ENCODE measurements at places on chromosomes 7 and 10.

DNA sequence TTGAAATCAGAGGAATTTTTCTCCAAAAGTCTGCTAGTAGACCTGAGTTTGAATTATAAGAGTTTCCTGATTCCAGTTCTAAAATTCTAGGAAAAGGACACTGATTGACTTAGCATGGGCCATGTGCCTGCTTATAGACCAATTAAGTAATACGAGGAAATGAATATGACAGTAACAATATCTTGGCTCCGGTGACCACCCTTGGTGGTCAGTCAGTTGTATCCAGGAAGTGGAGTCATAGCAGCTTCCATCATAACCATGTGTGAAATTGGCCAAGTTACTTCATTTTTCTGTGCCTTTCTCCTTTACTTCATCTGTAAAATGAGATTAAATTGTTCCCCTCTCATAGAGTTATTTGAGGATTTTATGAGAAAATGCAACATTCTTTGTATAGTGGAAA, 66.9 kb downstream of the MTPAP start:
- DNase-seq = peak; percentile 49

DNA sequence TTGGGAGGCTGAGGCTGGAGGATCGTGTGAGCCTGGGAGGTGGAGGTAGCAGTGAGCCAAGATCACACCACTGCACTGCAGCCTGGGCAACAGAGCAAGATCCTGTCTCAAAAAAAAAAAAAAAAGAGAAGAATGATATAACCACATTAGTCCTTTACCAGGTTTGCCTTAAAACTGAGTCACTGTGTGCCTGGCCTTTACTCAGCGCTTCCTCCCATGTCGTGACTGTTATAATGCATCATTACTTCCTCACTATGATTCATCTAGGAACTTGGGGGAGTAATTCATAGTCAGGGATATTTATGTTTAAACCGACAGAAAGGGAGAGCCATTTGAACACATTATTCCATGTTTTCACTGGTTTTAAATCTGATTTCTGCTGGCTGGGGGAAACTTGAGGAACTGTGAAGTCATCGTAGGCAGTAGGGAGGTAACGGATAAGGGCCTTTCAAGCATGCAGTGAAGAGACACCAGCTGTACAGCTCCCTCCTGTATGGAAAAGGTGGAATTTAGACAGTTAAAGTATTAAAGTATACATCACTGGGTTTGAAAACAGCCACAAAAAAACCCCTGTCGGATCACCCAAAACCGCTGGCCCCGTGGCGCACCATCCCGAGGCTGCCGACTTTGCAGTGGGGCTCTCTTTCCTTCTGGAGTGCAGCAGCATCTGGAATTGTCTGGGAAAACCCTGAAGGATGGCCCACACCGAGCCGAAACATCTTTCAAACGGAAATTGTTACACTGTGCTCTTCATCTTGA, 119.8 kb downstream of the NKX6-2 start:
- peak; percentile 96 for DNase-seq

DNA sequence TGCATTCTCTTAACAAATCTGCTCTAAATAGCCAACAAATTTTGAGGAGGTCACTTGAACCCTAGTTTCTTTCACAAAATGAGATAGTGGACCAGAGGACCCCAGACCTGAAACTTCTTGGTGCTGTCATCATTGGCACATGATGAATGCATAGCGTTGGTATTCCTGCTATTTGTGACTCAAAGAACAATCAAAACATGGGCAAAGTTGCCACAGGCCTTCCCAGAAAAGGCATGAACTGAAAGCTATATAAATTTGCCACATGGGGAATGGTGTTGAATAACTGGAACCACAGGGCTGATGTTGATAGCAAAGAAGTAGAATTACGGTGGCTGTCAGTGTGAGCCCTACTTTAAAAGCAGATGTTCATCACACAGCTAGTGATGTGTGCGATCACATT, 219.9 kb upstream of the KMT2E start:
- DNase-seq = peak; percentile 2

- no peak for DNase-seq
Measured at GRCh38 chr10:6431186-6431585, 148.9 kb downstream of the PRKCQ start.

GRCh38 chr7:16055263-16055976, 365.9 kb downstream of the CRPPA start:
- DNase-seq = no peak

DNA sequence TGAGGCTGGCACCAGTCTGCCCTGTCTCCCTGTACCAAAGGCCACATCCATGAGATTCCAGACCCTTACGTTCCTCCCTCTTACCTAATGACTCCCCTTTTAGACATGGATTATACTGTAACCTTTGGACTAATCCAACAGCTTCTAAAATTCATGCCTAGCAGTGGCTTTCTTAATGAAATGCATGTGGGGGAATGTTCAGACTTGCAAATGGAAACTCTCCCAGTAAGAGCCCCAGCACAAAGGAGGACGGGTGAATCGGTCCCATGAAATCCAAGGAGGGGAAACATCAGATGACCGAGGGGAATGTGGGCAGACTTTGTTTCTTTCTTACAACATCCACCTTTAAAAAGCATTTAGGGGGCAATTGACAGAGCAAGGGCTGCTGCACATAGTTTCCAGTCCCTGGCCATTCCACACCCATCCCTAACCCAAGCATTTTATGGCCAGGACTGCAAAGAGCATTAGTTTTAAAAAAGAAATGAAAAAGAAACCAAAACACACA, 71.5 kb downstream of the COL13A1 start:
- DNase-seq = no peak

DNA sequence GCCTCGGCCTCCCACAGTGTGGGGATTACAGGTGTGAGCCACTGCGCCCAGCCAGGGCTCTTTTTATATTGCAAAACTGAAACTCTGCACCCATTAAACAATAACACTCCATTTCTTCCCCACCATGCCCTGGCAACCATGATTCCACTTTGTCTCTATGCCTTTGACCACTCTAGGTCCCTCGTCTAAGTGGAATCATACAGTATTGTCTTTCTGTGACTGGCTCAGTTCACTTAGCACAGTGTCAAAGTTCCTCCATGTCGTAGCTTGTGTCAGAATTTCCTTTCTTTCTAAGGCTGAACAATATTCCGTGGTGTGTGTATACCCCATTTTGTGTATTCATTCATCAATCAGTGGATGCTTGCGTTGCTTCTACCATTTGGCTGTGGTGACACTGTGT, 46.2 kb downstream of the CUX1 start:
- DNase-seq = no peak

- peak; percentile 19 for DNase-seq
Measured at GRCh38 chr7:83476511-83477050, 172.4 kb downstream of the SEMA3E start.

DNA sequence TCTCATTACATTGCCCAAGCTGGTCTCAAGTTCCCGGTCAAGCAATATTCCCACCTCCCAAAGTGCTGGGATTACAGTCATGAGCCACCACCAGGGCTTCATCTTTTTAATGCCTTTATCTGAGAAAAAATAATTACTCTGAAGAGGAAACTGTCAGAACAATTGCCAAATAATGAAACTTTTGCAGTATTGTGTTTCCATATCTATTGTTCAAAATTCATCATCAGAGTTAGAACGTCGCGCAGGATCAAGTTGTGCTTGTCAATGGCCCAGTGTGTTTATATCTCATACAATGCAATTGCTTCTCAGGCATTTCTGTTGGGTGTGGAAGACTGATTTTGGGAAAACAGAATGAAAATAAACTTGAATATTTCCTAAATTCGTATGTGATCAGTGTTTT, 143.1 kb downstream of the ARID5B start:
- DNase-seq = peak; percentile 68

DNA sequence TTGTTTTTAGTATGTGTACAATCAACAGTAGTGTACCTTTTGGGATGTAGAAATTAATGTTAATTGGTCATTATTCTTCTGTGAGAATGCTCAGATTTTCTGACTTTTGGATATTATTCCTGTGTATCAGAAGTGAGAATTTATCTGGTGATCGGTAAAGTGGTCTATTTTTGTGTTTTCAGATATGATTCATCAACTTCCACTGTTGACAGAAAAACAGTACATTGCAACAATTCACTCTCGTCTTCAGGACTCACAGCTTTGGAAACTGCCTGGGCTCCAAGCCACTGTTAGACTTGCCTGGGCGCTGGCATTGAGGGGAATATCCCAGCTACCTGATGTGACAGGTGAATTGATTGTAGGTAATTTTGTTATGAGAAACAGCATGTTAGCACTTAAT, 20.9 kb downstream of the NUP205 start:
- DNase-seq = peak; percentile 23

DNA sequence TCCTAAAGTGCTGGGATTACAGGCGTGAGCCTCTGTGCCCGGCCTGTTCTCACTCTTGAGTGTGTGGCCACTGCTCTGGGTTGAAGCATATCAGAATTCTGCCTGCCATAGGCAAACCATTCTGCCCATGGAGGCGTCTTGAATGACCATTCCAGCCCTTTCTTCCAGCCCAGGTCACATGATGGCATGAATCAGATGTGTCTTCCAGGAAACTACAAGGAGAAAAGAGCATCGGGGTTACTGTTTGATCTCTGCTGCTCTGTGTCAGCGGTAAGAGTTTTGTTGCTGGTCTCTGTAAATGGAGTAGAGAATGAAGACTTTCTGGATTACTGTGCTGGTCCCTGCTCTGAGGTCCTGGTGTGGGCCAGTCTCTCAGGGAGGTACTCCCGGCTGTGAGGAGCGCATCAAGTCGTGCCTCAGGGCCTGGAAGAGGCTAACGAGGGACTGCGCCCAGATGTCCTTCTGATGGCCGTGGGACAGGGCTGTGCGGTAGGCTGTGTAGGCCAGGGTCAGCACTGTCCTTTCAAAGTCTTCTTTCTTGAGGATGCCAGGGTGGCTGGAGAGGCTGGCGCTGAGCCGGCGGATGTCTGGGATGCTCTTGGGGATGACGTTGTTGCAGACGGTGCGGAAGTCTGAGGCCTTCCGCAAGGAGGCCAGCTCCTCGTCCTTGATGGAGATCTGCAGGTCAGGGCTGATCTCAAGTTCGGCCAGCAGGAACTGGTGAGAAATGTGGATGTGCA, 5.8 kb upstream of the SLC13A4 start:
- DNase-seq = no peak

DNA sequence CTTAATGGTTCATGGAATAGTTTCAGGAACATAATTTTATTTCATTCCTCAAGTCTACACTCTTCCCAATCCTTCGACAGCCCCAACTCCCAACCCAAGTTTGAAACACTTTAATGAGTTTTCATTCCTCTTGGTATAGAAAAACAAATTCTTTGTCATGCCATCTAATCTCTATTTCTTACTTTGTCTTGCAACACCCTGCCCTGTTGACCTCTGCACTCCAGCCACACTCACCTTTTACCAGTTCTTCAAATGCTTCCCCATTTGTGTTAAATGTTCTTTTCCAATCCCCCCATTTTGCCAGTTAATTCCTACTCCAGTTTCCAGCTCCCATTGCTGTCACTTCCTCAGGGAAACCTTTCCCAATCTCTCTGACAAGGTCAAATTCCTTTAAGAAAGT, 21.9 kb downstream of the ASAH2 start:
- DNase-seq = no peak

GRCh38 chr10:29067628-29068027, 221.2 kb upstream of the LYZL1 start:
- no peak for DNase-seq

GRCh38 chr10:76432016-76433012, 1000.9 kb downstream of the LRMDA start:
- DNase-seq = no peak

GRCh38 chr7:98423043-98423442, 22.2 kb upstream of the BAIAP2L1 start:
- DNase-seq = no peak

- DNase-seq = no peak
Measured at GRCh38 chr10:3976718-3977117, 191.7 kb upstream of the KLF6 start.

GRCh38 chr7:68249611-68250010, 1253.0 kb downstream of the TYW1 start:
- DNase-seq = no peak

GRCh38 chr10:103244666-103245271, 918 bp upstream of the RPEL1 start:
- peak; percentile 92 for DNase-seq

DNA sequence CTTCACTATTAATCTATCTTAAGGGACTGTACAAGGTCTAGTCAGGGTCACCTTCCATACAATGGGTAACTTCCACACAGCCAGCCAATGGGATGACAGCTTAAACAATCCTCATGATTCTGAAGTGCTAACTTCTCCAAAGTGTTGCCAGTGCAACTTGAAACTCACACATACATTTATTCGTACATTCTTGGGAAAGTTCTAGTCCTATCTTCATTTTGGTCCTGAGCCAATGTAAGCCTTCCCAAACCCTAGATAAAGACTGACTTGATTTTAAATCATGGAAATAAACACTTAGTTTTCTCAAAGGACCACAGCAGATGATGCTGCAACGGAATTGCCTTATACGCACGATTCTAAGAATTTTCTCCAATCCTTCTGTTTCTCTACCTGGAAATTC, 117.5 kb upstream of the COL1A2 start:
- no peak for DNase-seq

DNA sequence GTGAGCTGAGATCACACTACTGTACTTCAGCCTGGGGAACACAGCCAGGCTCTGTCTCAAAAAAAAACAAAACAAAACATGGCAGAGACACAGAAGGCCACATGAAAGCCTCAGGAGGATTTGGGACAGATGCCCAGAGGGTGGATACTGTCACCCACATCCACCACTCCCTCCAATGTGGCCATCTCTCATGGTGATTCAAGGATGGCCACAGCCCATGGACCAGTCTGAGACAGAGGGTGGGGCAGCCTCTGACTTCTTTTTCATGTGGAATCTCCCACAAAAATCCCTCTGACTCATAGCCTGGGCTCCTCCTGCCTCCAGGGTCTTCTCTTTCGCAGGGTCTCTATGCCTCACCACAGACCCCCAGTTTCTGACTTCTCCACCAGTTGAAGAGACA, 59.0 kb upstream of the GTF2I start:
- no peak for DNase-seq

DNA sequence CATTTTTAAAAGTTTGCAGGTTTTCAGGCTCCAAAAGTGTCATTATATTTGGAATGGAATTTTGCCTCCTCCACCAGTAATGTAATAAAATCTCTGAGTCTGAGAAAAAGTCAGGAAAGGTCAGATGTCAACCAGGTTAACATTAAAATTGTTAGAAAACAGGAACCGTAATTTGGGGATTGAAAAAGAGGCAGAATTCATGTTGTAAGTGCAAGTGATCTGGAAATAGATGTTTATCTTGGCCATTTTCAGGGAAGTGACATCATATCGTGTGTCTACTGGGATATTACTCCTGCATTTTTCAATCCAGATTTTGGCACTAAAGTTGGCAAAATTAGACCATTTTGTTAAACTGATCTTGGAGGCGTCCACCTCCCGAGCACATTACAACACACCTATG, 428.5 kb upstream of the MGMT start:
- DNase-seq = peak; percentile 80

DNA sequence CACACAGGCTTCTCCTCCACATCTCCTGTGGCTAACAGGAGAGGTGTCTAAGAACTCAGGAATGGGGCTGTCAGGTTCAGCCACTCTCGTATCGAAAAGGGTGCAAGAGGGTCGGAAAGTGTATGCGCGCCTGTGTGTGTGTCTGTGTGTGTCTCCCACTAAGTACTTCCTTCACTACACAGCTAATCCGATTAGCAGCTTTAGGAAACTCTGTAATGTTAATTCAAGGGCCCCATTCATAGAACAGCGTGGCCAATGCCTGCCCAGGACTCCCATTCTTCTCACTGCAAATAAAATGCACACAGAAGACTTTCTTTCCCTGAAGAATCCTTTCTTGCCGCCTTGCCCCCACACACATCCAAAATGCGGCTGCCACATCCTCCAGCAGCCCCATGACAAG, 39.9 kb downstream of the TLL2 start:
- no peak for DNase-seq
